ENCODE measurements at places on chromosomes 2 and 18. TPM values are rescaled to one million over a fixed set of nuclear protein-coding genes. Genes with fewer than 3 reads are reported as not detected.

- no peaks in the 10 kb centered on the region for H3K27me3 ChIP-seq
- no peak overlapping the region for H3K4me3 ChIP-seq
- no peak overlapping the region for H3K27ac ChIP-seq
- peaks cover 28% of the 10 kb centered on the region for H3K4me1 ChIP-seq
- DNase-seq, result peak; percentile 71
- no peaks in the 10 kb centered on the region for H3K36me3 ChIP-seq
Measured at GRCh38 chr18:54392543-54393023, 34.9 kb downstream of the C18orf54 start.

GRCh38 chr18:392928-393573 is 107.5 kb downstream of the COLEC12 start:
- no peaks in the 10 kb centered on the region for H3K27me3 ChIP-seq
- DNase-seq, result peak; percentile 23
- H3K36me3 ChIP-seq, result no peaks in the 10 kb centered on the region
- H3K27ac ChIP-seq, result no peak overlapping the region
- H3K4me1 ChIP-seq, result peaks cover 15% of the 10 kb centered on the region

GRCh38 chr18:13139885-13140450 is 78.6 kb upstream of the LDLRAD4 start:
- peaks cover 25% of the 10 kb centered on the region for H3K27me3 ChIP-seq
- no peak for DNase-seq
- no peak overlapping the region for H3K27ac ChIP-seq
- peaks cover 12% of the 10 kb centered on the region for H3K4me1 ChIP-seq
- H3K36me3 ChIP-seq, result no peaks in the 10 kb centered on the region

DNA sequence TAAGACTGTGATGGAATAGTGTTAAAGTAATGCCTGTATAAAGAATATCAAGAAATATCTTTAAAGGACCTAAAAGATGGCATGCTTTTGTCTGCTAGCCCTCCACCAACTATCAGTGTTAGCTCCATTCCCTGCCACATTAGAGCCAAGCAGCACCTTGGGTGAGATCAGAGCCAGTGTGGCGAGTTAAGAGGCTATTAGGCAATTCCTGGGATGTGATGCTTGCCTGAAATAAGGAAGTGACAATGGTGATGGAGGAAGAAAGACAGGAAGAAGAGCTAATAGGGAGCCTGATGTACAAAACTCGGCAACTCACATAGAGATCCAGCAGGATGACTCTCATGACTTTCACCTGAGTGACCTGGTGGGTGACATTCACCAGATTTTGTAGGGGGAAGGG is 143.5 kb downstream of the ZEB2 start:
- DNase-seq, result no peak
- no peak overlapping the region for H3K27ac ChIP-seq
- peaks cover 3% of the 10 kb centered on the region for H3K4me1 ChIP-seq
- no peak overlapping the region for H3K4me3 ChIP-seq
- H3K27me3 ChIP-seq, result no peaks in the 10 kb centered on the region
- no peaks in the 10 kb centered on the region for H3K36me3 ChIP-seq

DNA sequence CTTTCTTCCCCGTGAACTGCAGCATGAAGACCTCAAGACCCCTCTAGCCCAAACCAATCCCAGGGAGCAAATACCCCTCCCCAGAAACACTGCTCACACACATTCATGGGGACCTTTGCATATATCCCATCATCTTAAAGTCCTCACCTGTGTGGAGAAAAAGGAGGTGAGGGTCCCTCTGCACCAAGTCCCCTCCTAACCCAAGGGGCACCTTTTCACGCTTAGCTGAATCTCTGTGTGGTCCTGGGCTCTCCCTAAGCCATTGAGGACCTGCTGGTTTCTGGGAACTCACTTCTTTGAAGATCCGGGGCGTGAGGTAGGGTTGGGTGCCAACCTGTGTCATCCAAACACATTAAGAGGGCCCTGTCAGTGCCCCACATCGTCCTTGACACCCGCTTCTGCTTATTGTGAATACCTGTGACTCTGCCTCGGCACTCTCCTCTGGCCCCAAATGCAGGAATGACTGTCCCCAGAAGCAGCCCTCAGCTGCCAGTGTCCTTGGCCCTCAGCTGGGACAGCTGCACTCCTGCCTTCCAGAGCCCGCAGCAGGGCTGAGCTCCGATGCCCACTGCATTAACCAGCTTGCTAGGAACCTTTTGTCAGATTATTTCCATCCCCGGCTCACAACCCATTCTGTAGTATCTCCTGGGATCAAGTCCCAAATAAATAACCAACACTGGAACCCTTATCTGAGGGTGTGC is 41.3 kb upstream of the ITM2C start:
- peaks cover 6% of the 10 kb centered on the region for H3K27me3 ChIP-seq
- no peaks in the 10 kb centered on the region for H3K4me1 ChIP-seq
- no peak overlapping the region for H3K4me3 ChIP-seq
- no peak overlapping the region for H3K27ac ChIP-seq

GRCh38 chr2:174332217-174332963 is 2.4 kb upstream of the SP9 start:
- DNase-seq, result no peak
- H3K4me3 ChIP-seq, result no peak overlapping the region
- H3K27me3 ChIP-seq, result peaks cover 88% of the 10 kb centered on the region
- no peaks in the 10 kb centered on the region for H3K36me3 ChIP-seq

DNA sequence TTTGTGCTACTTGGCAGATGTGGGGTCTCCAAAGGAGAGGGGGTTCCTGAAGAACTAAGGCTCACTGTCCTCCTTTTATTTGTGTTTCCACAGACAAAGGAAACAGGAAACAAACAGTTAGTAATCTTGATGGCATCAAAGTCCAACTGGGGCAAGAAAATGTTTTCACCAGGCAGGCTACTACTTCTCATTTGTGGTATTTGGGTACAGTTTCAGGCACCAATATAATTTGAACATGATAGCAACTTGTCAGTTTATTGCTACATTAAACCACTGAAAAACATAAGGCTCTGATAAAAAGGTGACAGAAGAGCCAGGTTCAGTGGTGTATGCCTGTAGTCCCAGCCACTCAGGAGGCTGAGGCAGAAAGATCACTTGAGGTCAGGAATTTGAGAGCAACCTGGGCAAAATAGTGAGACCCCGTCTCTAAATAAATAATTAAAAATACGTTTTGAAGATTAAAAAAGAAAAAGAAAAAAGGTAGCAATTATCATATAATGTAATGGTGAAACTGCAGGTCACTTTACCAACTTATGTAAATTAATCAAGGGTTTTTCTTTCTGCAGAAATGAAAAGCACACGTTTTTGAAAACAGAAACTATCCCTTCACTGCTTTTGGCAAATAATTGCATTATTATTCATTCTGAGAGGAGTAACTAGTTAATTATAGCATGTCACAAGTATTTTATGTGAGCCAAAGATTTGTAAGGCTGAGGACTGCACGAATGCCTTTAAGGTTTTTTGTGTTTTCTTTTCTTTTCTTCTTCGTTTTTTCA is 157.5 kb upstream of the CAVIN2 start:
- H3K4me1 ChIP-seq, result peaks cover 6% of the 10 kb centered on the region
- H3K27ac ChIP-seq, result no peak overlapping the region
- H3K36me3 ChIP-seq, result no peaks in the 10 kb centered on the region
- no peaks in the 10 kb centered on the region for H3K27me3 ChIP-seq
- H3K4me3 ChIP-seq, result no peak overlapping the region
- no peak for DNase-seq

GRCh38 chr18:22279741-22280452 is 110.5 kb downstream of the GATA6 start:
- H3K4me1 ChIP-seq, result peaks cover 22% of the 10 kb centered on the region
- H3K36me3 ChIP-seq, result no peaks in the 10 kb centered on the region
- no peak for DNase-seq
- H3K27me3 ChIP-seq, result no peaks in the 10 kb centered on the region
- no peak overlapping the region for H3K4me3 ChIP-seq

IAH1 gene
- total RNA-seq, result 39.9 TPM

ZNF521 gene
- total RNA-seq, result 166 TPM

STAT4 gene
- total RNA-seq, result 0.46 TPM

GNAL gene
- total RNA-seq, result 0.65 TPM

All from endothelial cell of umbilical vein (primary cell).